ENCODE measurements at places on chromosomes 6 and 20.

DNA sequence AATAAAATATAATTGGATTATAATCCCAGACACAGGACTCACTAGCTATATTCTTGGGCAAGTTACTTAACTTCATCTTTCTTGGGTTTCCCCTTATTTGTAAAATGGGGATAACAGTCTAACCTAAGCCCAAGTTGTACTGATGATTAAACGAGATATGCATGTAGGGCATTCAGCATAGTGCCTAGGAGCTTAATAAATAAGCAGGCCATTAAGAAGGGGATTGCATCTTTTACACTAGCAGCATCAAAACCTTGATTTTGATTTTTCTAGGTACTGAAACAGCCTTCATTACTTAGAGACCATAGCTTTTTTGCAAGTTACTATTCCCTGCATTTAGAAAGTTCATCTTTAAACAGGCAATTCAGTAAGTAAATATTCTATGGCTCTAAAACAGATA is 2.2 kb upstream of the QKI start:
- no peak for DNase-seq

DNA sequence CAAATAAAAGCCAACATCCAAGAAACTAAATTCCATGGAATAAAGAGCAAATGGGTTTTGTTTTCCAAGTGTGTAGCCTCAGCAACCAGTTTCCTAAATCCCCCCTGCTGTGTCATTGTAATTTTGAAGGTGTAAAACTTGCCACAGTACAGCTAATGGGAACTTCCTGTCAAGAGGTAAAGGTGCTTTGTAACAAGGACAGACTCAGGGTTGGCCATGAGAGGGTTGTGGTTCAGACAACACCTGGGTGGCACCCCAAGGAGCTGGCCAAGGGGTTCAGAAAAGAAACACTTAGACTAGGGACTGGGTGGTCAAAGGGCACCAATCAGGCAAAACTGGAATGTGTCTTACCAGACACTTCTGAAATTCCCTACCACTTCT is 52.4 kb upstream of the LYRM2 start:
- no peak for DNase-seq

GRCh38 chr6:3036861-3037637 is 31.2 kb upstream of the RIPK1 start:
- DNase-seq, result no peak

DNA sequence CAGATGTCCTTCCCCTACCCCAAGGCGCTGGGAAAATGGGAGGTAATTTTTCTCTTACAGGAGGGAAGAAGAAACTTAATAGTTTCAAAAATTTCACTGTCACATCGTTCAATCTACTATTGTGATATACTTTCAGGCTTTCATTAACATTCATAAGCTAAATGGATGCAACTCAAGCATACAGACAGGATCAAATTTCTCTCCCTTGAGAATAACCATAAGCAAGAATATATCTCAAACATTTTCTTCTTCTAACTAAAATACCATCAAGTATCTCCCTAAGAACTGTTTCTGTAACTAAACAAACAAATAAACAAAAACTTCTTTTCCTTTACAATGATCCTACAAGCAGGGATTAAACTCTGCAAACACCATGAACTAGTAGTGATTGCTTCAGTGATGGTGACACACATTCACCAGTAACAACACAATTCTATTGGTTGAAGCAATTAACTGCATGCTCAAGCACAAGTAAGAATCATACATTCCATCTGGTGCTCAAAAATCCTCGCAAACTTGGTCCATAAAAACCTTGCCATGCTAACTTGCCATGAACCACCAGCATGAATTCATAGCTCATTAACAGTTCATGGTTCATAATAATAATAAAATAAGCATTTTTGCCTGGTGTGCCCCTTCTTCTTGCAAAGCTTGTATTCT is 183.8 kb downstream of the PTPRK start:
- no peak for DNase-seq

DNA sequence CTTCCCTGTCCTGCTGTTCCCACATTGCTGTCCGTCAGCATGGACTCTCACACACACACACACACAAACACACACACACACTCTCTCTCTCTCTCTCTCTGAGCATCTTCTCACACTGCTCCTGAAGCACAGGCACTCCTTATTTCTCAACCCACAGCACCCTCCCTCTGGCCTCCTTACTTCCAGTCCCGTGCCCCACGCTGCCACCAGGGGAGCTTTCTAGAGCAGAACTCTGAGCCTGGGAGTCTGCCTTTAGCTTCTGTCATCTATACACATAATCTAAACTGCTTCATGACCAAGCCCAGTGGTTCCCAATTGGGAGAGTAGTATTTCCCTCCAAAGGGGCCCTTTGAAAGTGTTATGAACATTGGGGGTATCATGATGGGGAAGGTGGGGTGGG is 29.1 kb downstream of the HECA start:
- DNase-seq, result no peak

GRCh38 chr20:25197183-25197869 is 1.8 kb downstream of the ENTPD6 start:
- no peak for DNase-seq

DNA sequence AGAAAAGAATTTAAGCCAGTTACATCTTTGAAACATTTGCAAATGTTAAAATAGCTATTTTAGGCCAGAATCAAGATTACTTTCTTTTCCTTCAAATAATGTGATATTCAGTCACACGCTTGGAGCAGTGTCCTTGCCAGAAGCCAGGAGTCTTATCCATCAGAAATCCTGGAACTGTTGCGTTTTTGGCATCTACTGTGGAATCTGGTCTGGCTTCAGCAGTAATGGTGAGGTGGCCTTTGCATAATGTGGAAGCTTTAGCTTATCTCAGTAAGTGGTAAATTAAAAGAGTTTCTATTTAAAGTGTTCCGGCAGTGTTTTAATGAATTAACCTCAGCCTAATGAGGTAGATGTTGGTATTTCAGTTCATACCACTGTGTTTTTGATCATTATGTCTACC is 97.6 kb downstream of the FIG4 start:
- DNase-seq, result no peak

DNA sequence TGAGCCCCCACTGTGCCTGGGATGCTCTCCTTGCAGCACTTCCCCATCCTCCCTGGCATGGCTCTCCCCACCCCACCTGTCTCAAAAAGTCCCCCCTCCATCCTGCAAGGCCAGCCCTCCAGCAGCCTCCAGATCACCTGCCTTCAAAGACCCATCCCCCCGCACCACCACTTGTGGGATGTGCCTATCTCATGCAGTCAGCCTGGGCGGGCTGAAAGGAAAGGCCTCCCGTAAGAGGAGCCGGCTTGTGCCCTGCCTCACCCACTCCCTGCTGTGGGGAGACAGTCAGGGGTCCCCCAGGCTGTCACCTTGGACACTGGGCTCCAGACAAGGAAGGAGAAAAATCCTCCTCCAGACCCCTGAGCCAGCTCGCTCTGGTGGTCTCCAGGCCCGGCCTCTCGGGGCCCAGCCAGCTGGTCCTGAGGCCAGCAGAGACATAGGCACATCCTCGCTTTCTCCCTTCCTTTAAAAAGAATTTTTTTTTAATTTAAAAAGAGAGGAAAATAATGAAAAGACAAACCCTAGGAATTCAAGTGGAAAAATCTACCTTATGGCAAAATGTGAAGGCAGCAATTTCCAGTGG is 77.3 kb downstream of the GRM4 start:
- DNase-seq, result no peak

GRCh38 chr20:33657704-33658095 is 4.4 kb upstream of the C20orf144 start:
- DNase-seq, result no peak

DNA sequence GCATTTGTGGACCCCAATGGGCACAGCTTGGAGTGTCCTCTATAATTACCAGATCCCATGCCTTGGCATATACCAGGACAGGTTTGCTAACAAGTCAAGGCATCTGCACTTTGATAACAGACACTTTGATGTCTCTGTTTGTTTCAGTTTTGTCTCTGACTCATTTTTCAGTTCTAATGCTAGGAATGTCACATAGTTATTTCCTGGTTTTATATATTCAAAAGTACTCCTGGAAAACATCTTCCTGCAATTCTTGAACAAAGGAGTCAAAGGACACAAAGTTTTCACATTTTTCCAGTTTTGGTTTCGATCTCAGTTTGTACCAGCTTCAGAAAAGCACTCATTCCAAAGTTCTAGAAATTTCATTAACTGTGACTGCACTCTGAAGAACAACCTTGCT is 188.1 kb downstream of the FOXC1 start:
- DNase-seq, result peak; percentile 10

DNA sequence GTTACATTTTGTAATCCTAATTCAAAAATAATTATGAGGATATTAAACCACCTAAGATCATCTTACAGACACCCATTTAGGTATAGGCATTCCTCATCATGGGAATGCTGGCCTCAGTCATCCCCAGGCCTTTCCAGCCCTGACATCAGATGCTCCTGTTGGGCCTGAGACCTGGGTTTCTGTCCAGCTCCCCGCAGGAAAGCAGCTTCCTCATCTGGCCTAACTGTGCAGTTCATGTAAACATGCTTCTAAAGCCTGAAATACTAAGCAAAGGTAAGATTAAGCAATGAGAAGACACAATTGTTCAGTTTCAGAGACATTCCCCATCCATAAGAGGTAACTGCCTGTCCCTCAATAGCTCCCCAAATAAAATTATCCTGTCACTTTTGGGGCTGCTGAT is 19.0 kb downstream of the ETV7 start:
- no peak for DNase-seq
